ENCODE measurements at places on chromosomes 11 and 22. TPM values are rescaled to one million over a fixed set of nuclear protein-coding genes. Genes with fewer than 3 reads are reported as not detected.

GRCh38 chr11:133928628-133929059 lies 28.1 kb downstream of the IGSF9B start:
- peak; percentile 14 for DNase-seq

DNA sequence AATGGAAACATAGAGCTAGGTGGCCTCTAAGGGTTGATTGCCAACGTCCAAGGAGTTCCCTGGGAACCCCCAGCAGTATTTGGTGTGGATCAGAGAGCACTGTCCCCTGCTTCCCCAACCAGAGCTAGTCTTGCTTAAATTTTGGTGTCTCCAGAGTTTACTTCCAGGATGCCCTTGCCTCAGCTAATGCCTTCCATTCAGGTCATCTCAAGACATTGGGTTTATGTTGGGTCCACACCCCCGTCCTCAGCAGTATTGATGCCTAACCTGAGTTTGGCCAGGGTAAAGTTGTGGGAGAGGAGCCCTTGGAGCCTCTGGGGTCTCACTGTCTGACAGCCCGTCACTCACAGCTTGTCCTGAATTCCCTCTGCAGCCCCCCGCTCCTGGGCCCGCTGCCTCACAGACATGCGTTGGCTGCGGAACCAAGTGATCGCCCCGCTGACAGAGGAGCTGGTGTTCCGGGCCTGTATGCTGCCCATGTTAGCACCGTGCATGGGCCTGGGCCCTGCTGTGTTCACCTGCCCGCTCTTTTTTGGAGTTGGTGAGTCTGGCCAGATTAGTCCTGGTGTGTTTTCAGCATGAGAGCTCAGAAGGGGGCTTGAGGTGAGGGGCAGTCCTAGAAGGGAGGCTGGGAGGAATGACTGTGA lies 1.4 kb downstream of the RCE1 start:
- DNase-seq, result no peak

- no peak for DNase-seq
These were observed 57.0 kb upstream of the BLID start for GRCh38 chr11:122173074-122173450.

GRCh38 chr11:107392611-107393010 lies 65.0 kb downstream of the CWF19L2 start:
- DNase-seq, result no peak

DNA sequence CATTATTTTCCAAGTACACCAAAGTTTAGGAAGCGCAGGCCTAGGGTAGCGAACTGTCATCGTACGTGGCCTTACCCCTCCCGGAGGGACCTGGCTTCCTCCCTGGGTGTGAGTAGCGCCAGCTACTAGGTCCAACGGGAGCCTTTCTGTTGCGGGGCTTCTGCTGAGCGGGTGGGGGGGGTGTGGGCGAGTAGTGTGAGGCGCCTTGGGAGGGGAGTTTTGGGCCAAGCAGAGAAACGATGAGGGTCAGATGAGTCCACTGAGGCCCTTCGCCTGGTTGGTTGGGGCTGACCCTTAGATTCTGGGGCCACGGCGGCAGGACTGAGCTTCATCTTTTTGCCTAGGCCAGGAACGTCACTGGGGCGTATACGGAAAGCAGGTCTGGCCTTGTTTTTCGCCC lies 868 bp downstream of the TEF start:
- DNase-seq, result peak; percentile 53

GRCh38 chr11:27468995-27469695 lies 3.4 kb downstream of the LGR4 start:
- no peak for DNase-seq

GRCh38 chr22:20787746-20788626 lies 14.1 kb downstream of the SERPIND1 start:
- no peak for DNase-seq

- DNase-seq, result no peak
These were observed 62.5 kb upstream of the IZUMO1R start for GRCh38 chr11:94241896-94242295.

The P2RY2 gene
- total RNA-seq, result not detected

The EMID1 gene
- not detected for total RNA-seq

The MRGPRF gene
- total RNA-seq, result 25.3 TPM

The CDC42EP1 gene
- 59.7 TPM for total RNA-seq

The CHORDC1 gene
- total RNA-seq, result 23.6 TPM
